ENCODE measurements at places on chromosomes 1 and 21. TPM values are rescaled to one million over a fixed set of nuclear protein-coding genes. Genes with fewer than 3 reads are reported as not detected.

- no peaks in the 10 kb centered on the region for H3K27me3 ChIP-seq
- H3K36me3 ChIP-seq: no peaks in the 10 kb centered on the region
- H3K4me3 ChIP-seq: no peak overlapping the region
- no peak for DNase-seq
- no peak overlapping the region for H3K27ac ChIP-seq
Measured at GRCh38 chr21:30102871-30103270, 63.7 kb downstream of the CLDN17 start.

DNA sequence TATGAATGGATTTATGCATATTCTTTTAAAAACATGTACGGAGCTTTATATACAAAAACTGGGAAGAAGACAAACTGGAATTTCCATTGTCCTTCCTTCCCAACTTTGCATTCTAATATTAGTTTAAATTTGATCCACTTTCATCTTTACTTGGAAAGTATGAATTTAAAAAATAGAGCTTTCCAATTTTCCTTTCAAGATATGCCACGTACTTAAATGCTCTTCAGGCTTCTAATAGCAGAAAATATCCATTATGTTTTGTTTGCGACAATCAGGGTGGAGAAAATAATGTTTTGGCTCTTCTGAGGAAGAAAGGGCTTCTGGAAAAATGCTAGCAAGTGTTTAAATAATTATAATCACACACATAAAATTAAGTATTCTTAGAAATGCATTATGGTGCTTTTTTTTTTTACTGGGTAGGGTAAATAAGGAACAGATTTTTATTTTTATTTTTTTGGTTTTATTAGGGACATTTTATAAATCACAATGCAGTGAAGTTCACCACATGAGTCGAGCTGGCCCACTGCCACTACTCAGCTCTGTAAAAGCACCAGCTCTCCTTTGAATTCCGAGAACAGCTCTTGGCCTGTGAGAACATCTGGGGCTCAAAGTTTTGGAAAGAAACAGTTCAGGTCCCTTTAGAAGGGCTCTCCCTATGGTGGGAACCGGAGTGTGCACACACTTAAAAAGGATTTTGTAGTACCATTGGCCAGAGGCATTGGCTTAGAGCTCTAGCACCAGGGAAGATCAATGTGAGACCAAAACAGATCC, 287.4 kb upstream of the LYPLAL1 start:
- no peaks in the 10 kb centered on the region for H3K36me3 ChIP-seq
- H3K27ac ChIP-seq: no peak overlapping the region
- no peak overlapping the region for H3K4me3 ChIP-seq
- DNase-seq: no peak
- no peaks in the 10 kb centered on the region for H3K4me1 ChIP-seq
- no peaks in the 10 kb centered on the region for H3K27me3 ChIP-seq

DNA sequence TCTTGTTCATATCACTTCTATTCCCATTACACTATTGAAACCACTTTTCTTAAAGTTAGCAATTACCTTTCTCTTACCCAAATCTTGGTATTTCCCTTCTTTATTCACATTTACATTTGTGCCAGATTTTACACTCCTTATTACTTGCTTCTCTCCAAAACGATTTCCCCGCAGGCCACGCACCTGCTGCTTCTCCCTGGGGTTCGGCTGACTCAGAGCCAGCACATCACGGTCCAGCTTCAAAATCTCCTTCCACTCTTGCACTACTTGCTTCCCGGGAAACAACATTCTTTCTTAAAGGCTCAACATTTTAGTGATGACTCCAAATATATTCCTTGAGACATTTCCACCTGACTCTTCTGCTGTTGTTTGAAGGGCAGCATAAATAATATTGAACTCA, 20.7 kb downstream of the LHX9 start:
- H3K36me3 ChIP-seq: no peaks in the 10 kb centered on the region
- DNase-seq: no peak
- no peaks in the 10 kb centered on the region for H3K27me3 ChIP-seq
- H3K4me1 ChIP-seq: no peaks in the 10 kb centered on the region
- no peak overlapping the region for H3K4me3 ChIP-seq

GRCh38 chr1:244204004-244204403, 152.9 kb downstream of the ZBTB18 start:
- no peaks in the 10 kb centered on the region for H3K27me3 ChIP-seq
- H3K4me3 ChIP-seq: no peak overlapping the region
- DNase-seq: no peak
- H3K27ac ChIP-seq: no peak overlapping the region
- H3K4me1 ChIP-seq: peaks cover 6% of the 10 kb centered on the region

DNA sequence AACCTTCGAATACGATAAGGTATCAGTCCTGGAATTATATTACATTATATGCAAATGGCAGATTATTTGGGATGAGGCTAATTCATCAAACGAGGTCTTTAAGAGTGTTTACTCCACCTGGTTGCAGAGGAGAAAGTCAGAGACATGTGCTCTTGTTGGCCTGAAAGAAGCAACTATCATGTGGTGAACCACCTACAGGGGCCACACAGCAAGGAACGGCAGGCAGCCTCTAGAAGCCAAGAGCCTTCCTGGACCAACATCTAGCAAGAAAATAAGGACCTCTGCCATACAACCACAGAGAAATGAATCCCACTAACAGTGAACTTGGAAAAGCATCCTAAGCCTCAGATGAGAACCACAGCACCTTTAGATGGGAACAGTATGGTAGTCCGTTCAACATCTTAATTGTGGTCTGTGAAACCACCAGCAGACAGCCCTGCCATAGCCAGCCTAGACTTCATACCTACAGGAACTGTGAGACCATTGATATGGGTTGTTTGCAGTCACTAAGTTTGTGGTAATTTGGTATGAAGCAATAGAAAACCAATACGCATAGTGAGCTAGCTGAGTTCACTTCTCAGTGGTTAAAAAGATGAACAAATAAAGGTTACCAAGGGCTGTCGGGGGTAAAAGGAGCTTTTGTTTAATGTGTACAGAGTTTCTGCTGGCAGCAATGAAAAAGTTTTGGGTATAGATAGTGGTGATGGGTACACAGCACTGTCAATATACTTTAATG, 345.7 kb upstream of the RUNX1 start:
- DNase-seq: no peak
- no peak overlapping the region for H3K4me3 ChIP-seq
- H3K36me3 ChIP-seq: no peaks in the 10 kb centered on the region
- peaks cover 24% of the 10 kb centered on the region for H3K4me1 ChIP-seq

SLC1A7 gene
- not detected for total RNA-seq

MEX3A gene
- total RNA-seq: 6.6 TPM

DVL1 gene
- 95.8 TPM for total RNA-seq

ZNF695 gene
- 9.8 TPM for total RNA-seq
